NCI-H748 treated with DMSO at 0.1 percent for 48 hours (cell line): ENCODE measurements at places on chromosomes 16 and 17.

DNA sequence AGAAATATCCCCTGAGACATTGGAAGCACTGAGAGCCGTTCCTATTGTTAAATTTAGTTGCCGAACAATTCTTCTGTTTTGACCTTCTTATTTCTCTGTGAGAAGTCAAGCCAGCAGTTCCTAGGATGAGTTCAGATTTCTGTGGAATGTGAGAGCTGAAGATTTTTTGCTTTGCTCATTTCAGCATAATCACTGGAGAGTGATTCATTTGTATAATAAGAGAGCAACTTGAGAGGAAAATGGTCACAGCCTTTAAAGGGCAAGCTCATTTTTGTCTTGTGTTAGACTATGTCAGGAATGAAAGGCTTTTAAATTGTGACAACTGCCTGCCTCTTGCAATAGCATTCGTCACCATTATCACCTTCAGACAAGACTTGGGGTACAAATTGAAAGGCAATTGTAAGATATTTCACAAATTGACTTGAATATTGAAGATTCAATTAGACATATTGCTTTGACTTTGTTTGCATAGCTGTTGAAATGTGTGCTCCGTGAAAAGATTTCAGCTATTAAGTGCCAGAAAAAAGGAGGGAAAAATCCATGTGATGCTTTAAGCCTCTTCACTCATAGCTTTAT is 900.0 kb upstream of the GOT2 start:
- no peak for DNase-seq

GRCh38 chr17:80621997-80622357 is 77.3 kb downstream of the RPTOR start:
- DNase-seq, result no peak

- no peak for DNase-seq
These were observed 30.5 kb downstream of the PLCG2 start for GRCh38 chr16:81809567-81809966.

DNA sequence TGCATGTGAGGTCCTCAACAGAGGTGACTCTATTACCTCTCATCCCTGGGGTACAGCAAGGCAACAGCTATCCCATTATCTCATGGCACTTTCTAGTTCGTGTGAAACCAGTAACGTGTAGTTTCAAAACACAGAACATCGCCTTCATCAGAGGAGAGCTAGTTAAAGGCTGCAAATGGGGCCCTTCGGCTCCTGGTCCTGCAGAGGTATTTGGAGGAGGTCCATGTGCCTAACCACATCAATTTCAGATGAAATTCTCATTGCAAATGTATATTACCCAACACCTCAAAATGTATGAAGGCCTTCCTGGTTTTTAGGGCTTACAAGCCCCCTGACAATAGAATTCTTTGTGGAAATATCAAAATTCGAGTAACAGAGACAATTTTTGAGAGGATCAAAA is 95.7 kb upstream of the PSMD7 start:
- DNase-seq, result no peak

- DNase-seq, result no peak
These were observed 15.9 kb downstream of the B9D1 start for GRCh38 chr17:19346351-19347255.
